Left renal cortex interstitium (tissue), 4 donors: ENCODE measurements at places on chromosomes 6 and 20.
A peak's percentile ranks its signal among the peaks of the same experiment; 100 is the strongest.

GRCh38 chr6:43786664-43787329 is 16.8 kb downstream of the VEGFA start:
- DNase-seq = no peak

GRCh38 chr20:20413810-20414281 is 45.9 kb downstream of the INSM1 start:
- DNase-seq = no peak

DNA sequence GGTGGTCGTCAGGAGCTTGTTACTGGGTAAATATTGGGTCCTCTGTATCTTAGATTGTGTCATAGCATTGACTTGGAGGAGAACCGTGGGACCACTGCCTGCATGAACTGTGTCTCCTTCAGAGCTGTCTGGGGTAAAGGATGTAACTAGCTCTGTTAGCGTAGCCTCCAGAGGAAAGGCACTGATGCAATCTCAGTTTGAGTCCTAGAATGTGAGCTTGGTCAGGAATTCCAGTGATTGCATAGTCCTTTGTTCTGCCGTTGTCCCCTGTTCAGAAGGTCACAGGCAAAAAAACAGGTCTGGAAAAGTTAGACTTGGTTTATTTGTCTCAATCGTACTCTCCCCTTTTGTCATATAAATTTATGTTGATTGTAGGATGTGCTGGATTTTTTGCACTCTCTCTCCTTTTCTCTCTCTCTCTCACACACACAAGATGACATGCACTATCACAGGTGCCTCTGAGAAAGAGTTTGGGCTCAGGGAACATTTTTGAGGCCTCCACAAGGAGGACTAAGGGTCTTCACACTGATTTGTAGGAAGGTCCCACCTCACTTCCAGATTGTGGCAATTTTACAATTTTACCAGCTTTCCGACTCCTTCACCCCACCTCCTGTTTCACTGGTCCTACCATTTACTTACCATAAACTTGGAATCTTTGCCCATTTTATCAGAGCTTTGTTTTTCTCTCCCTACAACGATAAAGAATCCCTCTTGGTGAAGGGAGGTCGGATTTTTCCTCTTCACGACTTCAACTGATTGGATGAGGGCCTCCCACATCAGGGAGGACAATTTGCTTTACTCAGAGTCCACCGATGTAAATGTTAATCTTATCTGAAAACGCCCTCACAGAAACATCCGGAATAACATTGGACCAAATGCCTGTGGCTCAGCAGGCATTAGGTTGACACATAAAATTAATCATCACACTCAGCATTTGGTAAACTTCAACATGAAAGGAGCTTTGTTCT is 7.0 kb upstream of the DACT2 start:
- no peak for DNase-seq

- DNase-seq = peak; percentile 47
These were observed 143.7 kb upstream of the PTPN1 start for GRCh38 chr20:50366270-50367103.

GRCh38 chr6:113414511-113414910 is 442.6 kb upstream of the MARCKS start:
- DNase-seq = no peak

GRCh38 chr6:33769248-33769821 is 19.6 kb downstream of the LEMD2 start:
- DNase-seq = no peak

DNA sequence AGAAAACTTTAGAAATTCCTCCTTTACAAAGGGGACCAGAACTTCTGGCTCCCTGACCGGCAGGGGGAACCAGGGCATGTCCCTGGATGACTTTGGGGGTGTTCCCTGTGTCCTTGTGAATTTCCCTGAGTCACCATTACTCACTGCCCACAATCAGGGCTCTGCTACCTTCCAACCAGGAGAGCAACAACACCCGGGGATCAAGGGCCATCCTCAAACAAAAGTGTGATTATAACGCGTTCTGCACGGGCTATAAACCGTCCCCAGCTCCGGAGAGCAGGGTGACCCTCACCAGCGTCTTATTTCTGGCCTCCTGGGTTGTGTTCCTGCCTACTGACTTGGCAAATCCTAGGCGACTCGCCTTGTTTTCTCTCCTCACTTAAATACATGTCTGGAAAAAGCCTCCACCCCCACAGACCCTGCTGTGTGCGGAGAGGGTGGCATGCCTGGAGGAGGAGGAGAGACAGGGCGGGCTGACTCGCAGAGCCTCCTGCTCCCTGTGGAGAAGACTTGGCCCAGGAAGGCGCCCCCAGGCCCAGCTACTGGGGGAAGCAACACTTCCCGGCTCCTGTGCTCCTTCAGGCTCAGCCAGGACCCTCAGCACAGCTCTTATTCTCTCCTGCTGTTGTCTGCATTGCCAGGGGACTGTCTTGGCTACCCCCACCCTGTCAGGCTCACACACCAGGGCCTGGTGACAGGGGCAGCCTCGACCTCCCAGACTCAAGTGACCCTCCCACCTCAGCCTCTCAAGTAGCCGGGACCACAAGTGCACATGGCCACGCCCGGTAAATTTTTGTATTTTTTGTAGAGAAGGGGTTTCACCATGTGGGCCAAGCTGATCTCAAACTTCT is 54.1 kb downstream of the FGD2 start:
- no peak for DNase-seq

GRCh38 chr6:119461187-119461586 is 111.6 kb upstream of the MAN1A1 start:
- no peak for DNase-seq

GRCh38 chr6:15832841-15833240 is 170.0 kb upstream of the DTNBP1 start:
- DNase-seq = no peak
